Thyroid gland (tissue), 4 donors: ENCODE measurements at places on chromosomes 13 and 19. TPM values are rescaled to one million over a fixed set of nuclear protein-coding genes. Genes with fewer than 3 reads are reported as not detected.

DNA sequence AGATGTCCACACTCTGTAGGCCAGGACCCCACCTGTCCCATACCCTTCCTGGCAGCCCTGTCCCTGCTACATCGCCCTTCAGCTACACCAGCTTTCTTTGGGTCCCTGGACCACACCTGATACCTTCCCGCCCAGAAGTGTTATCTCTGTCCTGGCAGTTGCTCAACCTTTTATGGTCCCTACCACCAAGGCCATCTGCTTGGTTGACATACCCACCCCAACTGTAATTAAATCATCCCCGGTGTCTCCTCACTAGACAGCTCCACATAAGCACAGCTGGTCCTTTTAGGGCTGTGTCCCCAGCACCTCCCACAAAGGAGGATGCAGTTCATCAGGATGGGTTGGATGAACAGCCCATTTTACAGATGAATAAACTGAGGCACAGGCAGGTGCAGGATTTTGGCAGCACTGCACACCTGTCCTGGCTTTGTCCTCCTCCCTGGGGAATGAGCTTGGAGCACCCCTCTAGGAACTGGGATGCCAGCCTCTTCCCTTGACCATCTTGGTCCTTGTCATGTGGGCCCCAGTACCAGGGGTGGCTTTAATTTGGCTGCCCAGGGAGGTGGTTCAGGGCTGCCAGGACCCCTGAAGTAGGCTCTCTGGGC is 12.9 kb downstream of the NACC1 start:
- no peak for DNase-seq

GRCh38 chr13:77980592-77980991 is 62.0 kb upstream of the EDNRB start:
- DNase-seq = no peak

DNA sequence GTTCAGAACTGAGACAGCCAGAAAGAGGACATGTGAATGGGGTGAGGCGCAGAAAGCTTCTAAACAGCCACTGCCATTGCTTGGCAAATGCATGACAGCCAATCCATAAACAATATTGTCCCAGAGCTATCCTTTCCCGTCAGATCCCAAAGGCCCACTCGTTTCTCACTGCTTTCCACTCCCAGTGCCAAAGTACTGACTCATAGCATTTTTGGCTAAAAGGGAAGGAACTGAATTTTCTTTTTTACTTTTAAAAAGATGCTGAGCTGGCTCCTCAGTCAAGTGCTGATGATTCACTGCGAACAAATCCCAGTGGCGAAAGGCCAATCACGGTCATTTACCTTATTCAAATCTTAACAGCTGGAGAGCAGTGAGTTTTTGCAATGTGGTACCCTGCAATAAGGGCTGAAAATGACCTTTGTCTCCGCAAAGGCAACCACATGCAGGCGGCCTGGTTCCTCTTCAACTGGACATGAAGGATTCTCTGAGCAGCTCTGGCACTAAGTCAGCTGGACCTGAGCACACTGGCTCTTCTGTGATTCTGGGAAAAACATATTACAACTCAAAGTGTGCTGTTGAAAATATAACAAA is 151.7 kb downstream of the DCLK1 start:
- peak; percentile 27 for DNase-seq

DNA sequence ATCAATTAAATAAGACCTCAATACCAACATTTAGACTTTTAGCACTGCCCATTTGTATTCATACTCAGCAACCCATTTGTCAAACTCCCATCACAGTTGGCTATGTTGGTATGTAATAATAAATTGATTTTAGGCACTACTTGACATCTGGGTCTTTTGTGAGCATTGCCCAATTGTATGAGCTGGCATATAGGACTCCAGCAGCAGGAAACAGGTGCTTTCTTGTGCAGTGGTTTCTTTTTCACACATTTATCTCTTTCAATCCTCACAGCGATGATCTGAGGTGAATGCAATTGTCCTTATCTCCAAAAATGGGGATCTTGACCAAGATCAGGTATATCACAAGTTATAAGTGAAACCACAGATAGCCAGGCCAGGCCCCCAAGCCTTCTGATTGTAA is 96.9 kb upstream of the OXGR1 start:
- no peak for DNase-seq

GRCh38 chr19:50713556-50714236 is 5.9 kb downstream of the SHANK1 start:
- DNase-seq = no peak

KLK8 gene
- not detected for total RNA-seq

CPAMD8 gene
- 24.2 TPM for total RNA-seq
